ENCODE measurements at places on chromosomes 11 and 22. TPM values are rescaled to one million over a fixed set of nuclear protein-coding genes. Genes with fewer than 3 reads are reported as not detected.

The THAP7 gene
- total RNA-seq: 53.6 TPM

The SCGB2A2 gene
- not detected for total RNA-seq

The HBB gene
- total RNA-seq: not detected

The NXPE4 gene
- total RNA-seq: not detected

The ADAMTS15 gene
- not detected for total RNA-seq

The ZNF280B gene
- 3.7 TPM for total RNA-seq

The GGT5 gene
- total RNA-seq: not detected

The SLCO2B1 gene
- 0.30 TPM for total RNA-seq

Measured in activated T-cell treated with anti-CD3 and anti-CD28 coated beads, Interleukin-2, amount 50 U/mL, for 4 hours (primary cell).